ENCODE measurements at places on chromosomes 16 and 17.

GRCh38 chr16:4733211-4733742 lies 794 bp downstream of the ANKS3 start:
- no peak for DNase-seq

DNA sequence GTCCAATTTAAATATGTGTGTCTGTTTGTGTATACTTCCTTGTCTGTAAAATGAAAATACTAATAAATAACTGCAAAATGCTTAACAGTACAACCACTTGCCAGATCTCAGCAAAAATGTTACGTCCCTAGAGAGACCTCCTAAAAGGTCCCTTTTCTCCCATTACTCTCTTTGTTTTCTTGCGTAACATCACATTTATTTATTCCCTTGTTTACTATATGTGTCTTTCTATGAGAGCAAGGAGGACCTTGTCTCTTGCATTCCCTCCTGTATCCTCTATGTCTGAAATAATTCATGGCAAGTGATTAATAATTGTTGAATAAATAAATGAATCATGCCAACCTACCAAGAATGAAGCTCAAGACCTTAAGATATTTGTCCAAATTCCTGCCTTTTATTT lies 1.9 kb downstream of the ACSM3 start:
- no peak for DNase-seq

DNA sequence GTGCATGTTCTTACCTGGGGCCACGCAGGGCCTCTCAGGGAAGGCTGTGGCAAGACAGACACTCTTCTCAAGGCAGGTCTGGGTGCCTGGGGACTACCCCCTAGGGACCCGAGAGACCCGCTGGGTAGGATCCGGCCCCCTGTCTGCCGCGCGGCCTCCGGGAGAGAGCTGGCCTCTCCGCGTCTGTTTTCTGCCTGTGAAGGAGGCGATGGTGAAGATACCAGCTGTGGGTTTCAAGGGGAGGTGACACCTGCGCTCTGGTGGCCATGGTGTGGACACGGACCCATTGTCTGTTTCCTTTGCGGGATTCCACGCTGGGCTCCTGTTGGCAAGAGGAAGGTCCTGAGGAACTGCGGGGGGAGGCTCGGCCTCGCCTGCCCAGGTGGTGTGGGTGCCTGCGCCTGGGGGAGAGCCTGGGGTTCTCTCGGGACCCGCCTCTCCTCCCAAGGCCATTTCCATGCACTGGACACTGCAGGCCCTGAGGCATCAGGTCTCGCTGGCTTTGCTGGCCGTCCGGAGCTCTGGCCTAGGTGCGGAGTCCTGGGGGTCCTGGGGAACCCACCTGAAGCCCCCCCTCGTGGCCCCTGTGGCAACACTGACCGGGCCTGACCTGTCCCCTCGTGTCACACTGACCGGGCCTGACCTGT lies 12.2 kb upstream of the METRNL start:
- no peak for DNase-seq

- no peak for DNase-seq
Observed at GRCh38 chr16:86092586-86093480, 193.9 kb downstream of the IRF8 start.

DNA sequence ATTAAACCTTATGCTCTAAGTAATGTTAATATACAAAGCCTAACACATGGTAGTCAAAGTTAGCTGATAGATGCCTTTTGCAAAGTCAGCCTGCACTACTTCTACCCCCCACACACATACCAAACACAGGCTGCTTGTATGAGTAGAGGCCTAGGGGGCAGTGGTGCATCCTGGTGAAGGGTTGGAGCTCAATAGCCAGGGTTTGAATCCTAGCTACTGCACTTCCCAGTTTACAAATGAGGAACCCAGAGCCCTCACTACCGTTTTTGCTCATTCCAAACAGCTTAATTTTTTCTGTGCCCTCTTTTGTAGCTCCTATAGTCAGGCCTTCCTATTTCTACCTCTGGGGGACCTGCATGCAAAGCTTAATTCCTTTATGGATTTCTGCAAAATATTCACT lies 18.9 kb upstream of the HYDIN start:
- no peak for DNase-seq

DNA sequence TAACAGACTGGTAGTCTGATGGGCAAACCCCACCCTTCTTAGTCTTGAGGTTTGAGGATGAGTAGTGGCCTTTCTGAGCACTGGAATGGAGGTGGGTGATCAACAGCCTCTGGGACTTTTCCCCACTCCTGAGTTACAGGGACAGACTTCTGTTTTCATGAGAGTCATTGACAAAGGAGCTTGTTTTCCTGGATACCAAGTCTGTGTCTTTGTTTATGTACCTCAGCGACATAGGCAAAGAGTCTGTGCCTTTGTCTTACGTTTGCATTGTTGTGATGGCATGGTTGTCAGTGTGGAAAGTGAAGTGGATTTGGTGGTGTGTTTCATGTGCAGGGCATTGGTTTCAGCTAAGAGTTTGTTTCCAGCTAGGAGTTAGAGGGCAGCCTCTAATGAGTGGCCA lies 17.5 kb downstream of the EPN2 start:
- no peak for DNase-seq

GRCh38 chr16:55576384-55576783 lies 9.9 kb downstream of the CAPNS2 start:
- DNase-seq, result no peak

- DNase-seq, result no peak
Observed at GRCh38 chr17:57941384-57942370, 13.5 kb downstream of the CUEDC1 start.

DNA sequence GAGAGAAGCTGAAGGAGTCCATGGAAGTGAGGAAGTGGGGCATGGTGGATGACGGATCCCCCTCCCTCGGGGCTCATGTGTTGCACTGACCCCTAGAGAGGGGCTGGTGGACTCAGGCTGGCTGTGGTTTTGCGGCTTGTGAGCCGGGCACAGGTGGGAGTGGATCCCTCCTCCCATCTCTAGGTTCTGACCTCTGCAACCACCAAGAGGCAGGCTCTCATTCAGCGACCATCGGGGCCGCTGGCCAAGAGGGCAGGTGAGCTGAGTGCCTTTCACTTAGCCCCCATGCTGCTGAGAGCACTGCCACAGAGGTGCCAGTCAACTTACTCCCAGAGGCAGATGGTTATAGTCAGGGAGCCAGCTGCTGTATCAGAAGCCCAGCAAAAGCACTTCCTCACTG lies 67.3 kb downstream of the SCNN1B start:
- no peak for DNase-seq

DNA sequence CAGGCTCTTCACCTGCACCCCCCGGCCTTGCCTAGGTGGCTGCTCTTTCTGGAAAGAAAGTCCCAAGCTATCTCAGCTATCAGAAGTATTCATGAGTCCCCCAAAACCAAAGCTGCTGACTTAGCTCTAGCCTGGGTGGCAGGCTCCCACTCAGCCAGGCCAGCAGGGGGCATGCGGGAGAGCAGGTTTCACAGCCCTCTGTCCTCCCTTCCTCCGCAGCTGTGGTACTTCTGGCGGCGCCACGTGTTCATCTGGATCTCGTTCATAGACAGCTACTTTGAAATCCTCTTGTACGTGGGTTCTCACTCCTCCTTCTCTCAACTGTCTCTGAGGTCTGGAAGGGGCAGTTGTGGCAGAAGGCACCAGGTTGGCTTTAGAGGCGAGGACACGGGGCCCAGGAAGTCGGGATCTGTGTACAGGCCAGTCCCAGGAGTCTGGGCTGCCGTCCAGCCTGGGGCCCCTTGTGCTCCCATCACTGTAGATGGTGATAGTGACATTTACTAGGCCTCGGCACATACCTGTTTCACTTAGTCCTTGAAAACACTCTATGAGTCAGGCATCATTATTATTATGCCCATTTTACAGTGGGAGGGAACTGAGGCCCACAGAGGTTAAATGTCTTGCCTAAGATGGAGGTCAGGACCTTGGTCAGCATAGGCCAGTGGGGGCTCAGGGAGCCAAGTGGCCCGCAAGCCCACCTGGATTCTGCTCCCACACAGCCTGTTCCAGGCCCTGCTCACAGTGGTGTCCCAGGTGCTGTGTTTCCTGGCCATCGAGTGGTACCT lies 12.9 kb downstream of the TRPV2 start:
- DNase-seq, result peak; percentile 64

- no peak for DNase-seq
Observed at GRCh38 chr17:66675273-66675990, 159.5 kb upstream of the CACNG5 start.

GRCh38 chr16:84718-85406 lies 6.8 kb downstream of the MPG start:
- DNase-seq, result no peak

- no peak for DNase-seq
Observed at GRCh38 chr17:3547628-3548027, 10.0 kb downstream of the TRPV3 start.

GRCh38 chr16:56336711-56337110 lies 88.6 kb downstream of the AMFR start:
- no peak for DNase-seq

- no peak for DNase-seq
Observed at GRCh38 chr17:83053021-83053681, 26.3 kb upstream of the METRNL start.

Data from HepG2 (cell line).